Activated naive CD4-positive, alpha-beta T cell treated with anti-CD3 and anti-CD28 coated beads for 36 hours (primary cell): ENCODE measurements at places on chromosomes 7 and 10. TPM values are rescaled to one million over a fixed set of nuclear protein-coding genes. Genes with fewer than 3 reads are reported as not detected.

DNA sequence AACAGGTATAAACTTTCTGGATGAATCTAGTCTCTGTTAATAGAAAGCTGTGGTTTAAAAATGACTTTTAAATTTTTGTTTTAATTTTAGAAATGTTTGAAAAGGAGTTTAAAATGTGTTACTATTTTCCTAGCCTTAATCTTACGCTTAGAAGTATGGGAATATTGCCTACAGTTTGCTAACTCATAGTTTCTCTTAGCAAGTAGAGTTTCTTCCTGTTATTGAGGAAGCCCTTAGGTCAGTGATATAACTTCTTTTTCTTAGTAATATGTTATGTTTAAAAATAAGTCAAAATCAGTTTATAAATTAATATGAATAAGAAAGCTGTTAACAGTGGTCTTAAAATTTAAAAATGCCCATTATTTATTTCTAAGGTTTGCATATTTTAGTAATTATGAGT, 3.1 kb downstream of the STARD3NL start:
- DNase-seq: no peak
- H3K27ac ChIP-seq: no peak overlapping the region
- peaks cover 10% of the 10 kb centered on the region for H3K36me3 ChIP-seq
- no peak overlapping the region for H3K4me3 ChIP-seq
- no peaks in the 10 kb centered on the region for H3K27me3 ChIP-seq
- peaks cover 43% of the 10 kb centered on the region for H3K4me1 ChIP-seq

DNA sequence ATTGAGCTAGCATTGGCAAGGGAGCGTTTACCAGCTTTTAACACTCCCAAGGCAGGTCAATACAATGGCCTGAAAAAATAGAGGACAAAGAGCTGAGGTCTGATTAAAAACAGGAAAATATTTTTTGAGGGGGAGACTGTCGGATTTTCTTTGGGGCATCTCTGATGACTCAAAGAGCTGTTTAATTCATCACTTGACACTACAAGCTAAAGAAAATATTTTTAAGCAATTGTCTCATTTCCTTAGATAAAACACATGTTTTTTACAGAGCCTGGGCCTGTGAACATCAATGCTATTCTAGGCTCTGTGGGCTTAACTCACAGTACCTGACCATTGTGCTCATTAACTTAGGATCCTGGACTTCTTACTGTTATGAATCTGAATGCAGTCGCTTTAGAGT, 100.8 kb downstream of the NRP1 start:
- no peaks in the 10 kb centered on the region for H3K27me3 ChIP-seq
- no peak overlapping the region for H3K27ac ChIP-seq
- H3K4me3 ChIP-seq: no peak overlapping the region
- no peaks in the 10 kb centered on the region for H3K4me1 ChIP-seq
- DNase-seq: no peak

- no peaks in the 10 kb centered on the region for H3K27me3 ChIP-seq
- H3K4me3 ChIP-seq: no peak overlapping the region
- no peak overlapping the region for H3K27ac ChIP-seq
- H3K36me3 ChIP-seq: peaks cover 42% of the 10 kb centered on the region
- H3K4me1 ChIP-seq: peaks cover 16% of the 10 kb centered on the region
These were observed 209.6 kb downstream of the EBF3 start for GRCh38 chr10:129754211-129755050.

DNA sequence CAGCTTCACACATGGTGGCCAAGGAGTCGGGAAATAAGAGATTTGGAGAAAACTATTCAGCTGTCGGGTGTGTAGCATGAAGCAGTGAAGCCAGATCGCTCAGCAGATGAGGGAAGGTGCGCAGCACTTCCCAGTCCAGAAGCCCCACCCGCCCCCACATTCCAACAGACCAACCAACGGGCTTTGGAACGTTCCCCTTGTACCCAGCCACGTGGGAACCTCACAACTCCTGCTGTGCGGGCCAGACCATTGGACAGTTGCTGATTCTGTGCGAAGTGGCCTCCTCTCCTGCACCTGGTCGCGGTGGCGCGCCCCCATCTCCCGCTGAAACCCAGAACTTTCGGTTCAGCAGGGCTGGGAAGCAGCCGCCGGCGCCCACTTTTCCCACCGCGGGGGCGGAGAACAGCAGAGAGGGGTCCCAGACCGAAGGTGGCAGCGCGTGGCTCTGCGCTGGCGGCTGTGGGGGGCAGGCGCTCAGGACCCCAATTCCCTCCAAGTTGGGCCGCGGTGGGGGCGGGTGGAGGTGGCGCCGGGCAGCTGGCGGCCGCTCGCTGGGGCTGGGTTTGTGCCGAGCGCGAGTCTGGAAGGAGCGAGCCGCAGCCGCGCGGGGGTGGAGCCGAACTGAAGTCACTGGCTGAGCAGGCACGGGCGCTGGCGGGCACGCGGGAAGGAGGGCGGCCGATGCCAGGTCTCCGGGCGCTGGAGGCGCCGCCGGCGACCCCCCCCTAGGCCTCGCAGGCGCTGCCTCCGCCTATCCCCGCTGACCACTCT, 1301.5 kb upstream of the SORCS1 start:
- no peaks in the 10 kb centered on the region for H3K36me3 ChIP-seq
- H3K27me3 ChIP-seq: peaks cover 13% of the 10 kb centered on the region
- no peak overlapping the region for H3K4me3 ChIP-seq
- DNase-seq: no peak
- no peaks in the 10 kb centered on the region for H3K4me1 ChIP-seq
- no peak overlapping the region for H3K27ac ChIP-seq

GRCh38 chr10:94292434-94293090, 70.2 kb downstream of the NOC3L start:
- H3K27me3 ChIP-seq: peaks cover 25% of the 10 kb centered on the region
- no peak for DNase-seq
- H3K4me1 ChIP-seq: no peaks in the 10 kb centered on the region
- no peak overlapping the region for H3K4me3 ChIP-seq
- H3K36me3 ChIP-seq: no peaks in the 10 kb centered on the region

GRCh38 chr7:27143023-27143949, at the start of gene HOXA5:
HOXA5 (minus strand) TSS chr7:27143681; CDS start chr7:27143607, 74 bp downstream.
- H3K36me3 ChIP-seq: no peaks in the 10 kb centered on the region
- H3K4me3 ChIP-seq: no peak within 1 kb of the TSS
- DNase-seq: no peak
- peaks cover 3% of the 10 kb centered on the region for H3K4me1 ChIP-seq
- H3K27me3 ChIP-seq: peaks cover 59% of the 10 kb centered on the region

DNA sequence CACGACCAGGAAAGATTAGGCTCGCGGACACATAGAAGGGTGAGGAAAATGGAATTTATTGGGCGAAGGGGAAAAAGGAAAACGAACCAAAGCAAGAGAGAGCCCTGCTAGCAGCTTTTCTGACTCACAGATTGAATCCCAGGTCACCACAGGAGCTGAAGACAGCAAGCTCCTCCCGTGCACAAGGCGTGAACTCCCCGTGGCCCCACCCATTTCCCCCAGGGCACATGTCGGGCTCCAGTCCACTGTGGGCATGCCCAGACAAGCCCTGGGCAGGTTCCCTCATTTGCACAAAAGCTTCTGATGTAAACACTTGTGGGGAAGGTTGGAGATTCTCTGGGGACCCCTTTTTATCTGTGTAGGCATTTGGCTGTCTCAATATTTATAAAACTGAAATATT, 582.4 kb downstream of the SUGCT start:
- H3K4me3 ChIP-seq: no peak overlapping the region
- DNase-seq: peak; percentile 73
- H3K27ac ChIP-seq: peak overlapping the region; percentile 55
- peaks cover 2% of the 10 kb centered on the region for H3K4me1 ChIP-seq
- no peaks in the 10 kb centered on the region for H3K36me3 ChIP-seq

The VKORC1L1 gene
- total RNA-seq: 8.9 TPM
